ENCODE measurements at places on chromosomes 12 and 14.

GRCh38 chr12:93653079-93653478 is 24.1 kb upstream of the CRADD start:
- DNase-seq: no peak

GRCh38 chr14:58812050-58812910 is 174.5 kb downstream of the DACT1 start:
- DNase-seq: no peak

DNA sequence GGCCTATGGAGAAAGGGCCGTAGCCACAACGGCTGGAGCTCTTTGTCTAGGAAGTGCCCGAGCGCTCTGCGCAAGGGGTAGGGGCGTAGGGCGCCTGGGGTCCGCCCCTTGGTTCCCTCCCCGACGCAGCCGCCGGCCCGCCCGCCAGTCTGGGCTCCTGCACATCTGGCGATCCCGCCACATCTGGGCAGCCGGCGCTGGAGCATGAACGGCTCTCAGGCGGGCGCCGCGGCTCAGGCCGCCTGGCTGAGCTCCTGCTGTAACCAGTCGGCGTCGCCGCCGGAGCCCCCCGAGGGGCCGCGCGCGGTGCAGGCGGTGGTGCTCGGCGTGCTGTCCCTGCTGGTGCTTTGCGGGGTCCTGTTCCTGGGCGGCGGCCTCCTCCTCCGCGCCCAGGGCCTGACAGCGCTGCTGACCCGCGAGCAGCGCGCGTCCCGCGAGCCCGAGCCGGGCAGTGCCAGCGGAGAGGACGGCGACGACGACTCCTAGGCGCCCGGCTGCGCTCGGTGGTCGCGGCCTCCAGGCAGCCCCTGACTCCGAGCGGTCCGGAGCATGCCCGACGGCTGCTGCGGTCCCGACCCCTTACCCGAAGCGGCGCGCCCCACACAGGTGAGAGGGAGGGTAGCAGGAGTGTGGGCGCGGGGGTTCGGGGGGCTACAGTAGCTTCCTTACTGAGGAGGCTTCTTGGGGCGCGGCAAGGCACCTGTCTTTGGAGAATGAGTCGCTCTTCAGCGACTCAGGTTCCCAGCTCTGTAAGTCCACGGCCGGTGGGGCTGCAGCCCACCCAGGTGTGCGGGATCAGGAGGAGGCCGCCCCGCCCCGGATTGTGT is at the start of gene SMIM41:
TSS of gene SMIM41 (plus strand) at position 129 of the 827 bp plus-strand sequence. CDS start at position 205, 76 bp downstream.
- no peak for DNase-seq

- no peak for DNase-seq
Observed at GRCh38 chr12:127500512-127501035, 766.4 kb upstream of the TMEM132C start.

DNA sequence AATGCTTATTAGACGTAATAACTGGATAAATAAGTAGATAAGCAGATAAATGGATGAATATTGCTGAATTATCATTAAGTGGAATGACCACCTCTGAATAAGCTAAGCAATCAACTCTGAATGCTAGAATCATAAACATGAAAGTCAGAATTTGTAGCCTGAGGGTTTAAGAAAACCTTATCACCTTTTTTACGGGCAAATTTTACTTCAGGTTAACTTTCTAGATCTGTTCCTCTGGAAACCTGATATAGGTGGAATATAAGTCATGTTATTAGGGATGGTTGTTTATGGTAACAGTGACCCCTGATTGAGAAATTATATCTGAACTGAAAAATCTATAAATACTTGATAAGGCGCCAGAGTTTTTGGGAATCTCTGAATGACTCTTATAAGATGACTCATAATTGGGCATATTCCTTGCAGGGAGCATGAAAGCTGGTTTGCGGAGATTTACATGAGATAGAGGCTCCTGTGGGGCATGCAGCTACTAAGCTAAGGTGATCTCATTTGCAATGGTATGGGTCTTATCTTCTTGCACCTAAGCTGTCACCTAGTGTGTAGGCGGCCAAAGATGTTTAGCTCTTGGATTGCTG is 12.1 kb downstream of the SPX start:
- DNase-seq: no peak

GRCh38 chr12:46660276-46660675 is 165.5 kb downstream of the SLC38A4 start:
- DNase-seq: no peak

GRCh38 chr12:120421701-120422100 is 16.2 kb upstream of the COX6A1 start:
- DNase-seq: no peak

DNA sequence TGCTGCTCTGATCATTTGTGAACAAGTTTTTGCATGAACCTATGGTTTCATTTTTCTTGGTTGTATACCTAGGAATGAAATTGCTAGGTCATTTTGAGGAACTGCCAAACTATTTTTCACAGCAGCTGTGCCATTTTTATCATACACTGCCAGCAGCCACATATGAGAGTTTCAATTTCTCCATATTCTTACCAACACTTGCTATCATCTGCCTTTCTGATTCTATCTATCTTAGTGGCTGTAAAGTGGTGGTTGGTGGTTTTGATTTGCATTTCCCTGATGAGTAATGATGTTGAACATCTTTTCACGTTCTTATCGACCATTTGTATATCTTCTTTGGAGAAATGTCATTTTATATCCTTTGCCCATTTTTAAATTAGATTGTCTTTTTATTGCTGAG is 146.1 kb downstream of the C12orf75 start:
- DNase-seq: no peak

DNA sequence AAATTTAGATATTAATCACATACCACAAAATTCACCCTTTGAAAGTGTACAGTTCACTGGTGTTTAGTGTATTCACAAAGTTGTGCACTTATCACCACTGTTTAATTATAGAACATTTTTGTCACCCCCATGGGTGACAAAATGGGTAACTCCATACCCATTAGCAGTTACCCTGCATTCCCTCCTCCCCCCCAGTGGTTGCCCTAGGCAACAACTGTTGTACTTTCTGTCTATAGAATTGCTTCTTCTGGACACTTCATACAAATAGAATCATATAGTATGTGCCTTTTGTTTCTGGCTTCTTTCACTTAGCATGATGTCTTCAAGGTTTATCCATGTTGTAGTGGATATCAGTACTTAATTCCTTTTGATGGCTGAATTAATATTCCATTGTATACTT is 52.7 kb downstream of the FBXO34 start:
- DNase-seq: no peak

All from AG20443 (cell line).